ENCODE measurements at places on chromosomes 13 and 19.

GRCh38 chr19:7617172-7617571 lies 12.2 kb downstream of the XAB2 start:
- no peak for DNase-seq

DNA sequence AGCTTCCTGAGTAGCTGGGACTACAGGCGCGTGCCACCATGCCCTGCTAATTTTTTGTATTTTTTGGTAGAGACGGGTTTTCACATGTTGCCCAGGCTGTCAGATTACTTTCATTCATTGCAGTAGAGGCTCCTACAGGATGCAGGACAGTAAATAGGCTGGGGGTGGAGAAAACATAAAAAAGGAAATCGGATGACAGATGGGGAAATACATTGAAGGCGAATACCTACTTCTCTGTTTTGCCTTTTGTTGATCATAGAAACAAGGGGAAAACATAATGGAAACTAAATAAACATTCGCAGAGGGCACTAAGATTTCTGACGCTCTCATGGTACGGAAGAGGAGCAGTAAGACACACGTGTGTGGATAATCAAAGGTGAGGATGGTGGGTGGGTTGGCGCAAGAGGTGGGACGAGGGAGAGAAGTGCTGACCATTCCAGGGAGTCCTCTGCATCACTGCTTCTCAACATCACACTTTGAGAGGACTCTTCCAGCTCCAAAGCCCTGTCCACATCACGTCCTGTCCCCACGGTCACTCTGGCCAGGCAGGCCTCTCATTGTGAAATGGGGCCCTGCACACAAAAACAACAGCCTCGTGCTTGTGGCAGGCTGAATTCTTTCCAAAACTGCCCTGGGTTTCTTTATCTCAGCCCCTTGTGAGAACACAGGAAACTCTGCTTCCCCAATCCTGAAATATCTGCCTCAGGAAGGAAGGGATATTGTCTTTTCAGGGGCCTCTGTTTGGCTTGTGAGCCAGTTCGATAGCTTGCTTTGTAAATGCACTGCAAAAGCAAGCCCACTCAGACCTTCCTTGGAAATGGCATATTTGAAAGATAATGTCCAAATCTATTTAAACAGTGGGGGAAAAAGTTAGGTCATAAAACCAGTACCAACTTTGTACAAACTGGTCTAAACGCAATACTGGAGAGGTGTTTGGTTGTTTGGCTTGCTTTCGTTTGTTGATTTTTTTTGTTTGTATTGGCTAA lies 188.5 kb downstream of the FOXO1 start:
- DNase-seq: no peak

- no peak for DNase-seq
These were observed 4.4 kb downstream of the BCAT2 start for GRCh38 chr19:48806518-48806817.

DNA sequence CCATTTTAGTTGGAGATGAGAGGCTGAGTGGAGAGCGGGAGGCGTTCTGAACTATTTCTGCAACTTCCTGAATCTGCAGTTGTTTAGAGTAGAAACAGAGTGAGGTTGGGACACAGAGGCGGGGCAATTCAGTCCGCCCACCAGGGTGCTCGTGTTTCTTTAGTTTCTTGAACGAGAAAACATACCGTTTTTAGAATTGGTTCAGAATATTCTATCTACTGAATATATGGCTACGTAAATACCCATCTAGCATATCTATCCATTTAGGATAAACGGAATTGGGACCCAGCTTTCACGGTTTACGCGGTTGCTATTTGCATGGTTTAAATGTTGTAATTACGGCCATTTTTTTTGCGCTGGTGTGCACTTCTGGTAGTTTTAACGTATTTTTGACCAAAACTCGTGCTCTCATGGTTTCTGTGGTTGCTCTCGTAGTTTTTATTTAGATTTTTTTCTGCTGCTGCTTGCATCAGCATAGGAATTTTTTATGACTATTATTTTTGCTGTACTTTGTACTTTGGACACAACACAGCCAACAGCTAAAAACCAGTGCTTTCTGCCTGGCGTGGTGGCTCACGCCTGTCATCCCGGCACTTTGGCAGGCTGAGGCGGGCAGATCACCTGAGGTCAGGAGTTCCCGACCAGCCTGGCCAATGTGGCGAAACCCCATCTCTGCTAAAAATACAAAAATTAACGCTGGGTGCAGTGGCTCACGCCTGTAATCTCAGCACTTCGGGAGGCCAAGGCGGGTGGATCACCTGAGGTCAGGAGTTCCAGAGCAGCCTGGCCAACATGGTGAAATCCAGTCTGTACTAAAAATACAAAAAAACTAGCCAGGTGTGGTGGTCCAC lies 32.7 kb downstream of the TIMM13 start:
- no peak for DNase-seq

DNA sequence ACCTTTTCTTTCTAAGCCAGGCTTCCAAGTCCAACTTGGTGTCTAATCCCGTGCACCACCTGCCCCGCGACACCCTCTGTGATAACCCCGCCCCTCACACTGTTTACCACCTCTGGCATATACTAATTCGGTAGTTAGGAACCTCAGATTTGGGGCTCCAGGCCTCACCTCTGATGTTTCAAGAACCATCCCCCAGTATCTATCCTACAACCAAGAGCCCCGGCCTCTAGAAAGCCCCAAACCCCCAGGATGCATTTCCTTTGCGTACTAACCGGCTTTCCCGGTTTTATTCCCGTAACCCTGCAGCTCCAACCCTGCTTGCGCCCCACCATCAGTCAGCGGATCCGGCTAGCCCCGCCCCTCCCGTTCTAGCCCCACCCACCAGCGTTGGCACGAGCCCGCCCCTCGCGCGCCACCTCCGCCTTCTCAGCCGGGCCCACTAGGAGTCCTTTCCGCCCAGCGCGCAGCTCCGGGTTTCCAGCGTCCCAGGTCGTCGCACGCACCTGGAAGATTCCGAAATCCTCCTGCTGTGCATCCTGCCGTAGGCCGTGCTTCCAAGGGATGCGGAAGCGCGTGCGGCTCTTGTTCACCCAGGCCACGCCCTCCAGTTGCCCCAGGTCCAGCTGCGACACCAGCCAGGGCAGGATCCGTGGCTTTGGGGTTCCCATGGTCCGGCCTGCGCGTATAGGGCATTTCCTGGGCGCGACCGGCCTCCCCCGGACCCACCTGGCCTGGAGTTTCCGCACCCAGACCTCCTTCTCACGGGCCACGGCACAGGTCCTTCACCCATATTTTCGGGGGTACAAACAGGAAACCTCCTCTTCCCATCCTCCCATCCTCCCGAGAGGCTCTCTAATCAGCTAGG lies 1.3 kb downstream of the IRF3 start:
- peak; percentile 95 for DNase-seq

DNA sequence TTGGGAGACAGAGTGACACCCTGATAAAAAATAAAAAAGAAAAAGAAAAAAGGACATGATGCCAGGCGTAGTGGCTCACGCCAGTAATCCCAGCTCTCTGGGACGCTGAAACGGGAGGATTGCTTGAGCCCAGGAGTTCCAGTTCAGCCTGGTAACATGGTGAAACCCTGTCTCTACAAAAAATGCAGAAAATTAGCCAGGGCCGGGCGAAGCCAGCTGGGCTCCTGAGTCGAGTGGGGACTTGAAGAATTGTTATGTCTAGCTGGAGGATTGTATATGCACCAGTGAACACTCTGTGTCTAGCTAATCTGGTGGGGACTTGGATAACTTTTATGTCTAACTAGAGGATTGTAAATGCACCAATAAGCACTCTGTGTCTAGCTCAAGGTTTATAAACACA lies 32.3 kb downstream of the TMPRSS9 start:
- DNase-seq: no peak

DNA sequence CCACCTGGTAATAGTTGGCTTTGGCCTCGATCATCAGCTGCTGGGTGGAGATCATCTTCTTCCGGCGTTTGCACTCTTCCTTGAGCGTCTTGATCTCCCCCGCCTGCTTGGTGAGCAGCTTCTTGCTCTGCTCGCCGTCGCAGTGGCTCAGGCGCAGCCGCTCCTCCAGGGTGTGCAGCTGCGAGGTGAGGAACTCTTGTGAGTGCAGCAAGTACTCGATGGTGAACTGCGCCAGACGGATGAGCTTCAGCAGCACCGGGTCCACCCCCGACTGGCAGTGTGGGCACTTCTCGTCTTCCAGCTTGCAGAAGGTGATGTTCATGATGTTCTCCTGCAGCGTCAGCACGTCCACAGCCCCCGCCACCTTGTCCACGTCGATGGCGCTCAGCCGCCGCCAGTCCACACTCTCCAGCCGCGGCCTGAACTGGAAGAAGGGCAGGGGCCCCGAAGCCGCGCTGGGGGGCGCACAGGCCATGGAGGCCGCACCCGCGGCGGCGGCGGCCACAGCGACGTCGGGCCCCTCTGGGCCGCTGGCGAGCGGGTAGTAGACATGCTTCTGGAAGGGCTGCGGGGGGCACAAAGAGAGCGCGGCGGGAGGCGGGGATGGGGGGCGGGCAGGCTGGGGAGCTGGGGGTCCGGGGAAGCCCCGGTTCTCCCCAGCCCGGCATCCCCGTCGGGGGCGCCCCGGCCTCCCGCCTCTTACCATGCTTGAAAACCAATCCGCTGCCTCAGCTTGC lies 3.0 kb downstream of the DZIP1 start:
- no peak for DNase-seq

GRCh38 chr13:28494778-28495537 lies at the start of gene FLT1:
TSS of gene FLT1 (minus strand) at chr13:28495128. CDS start at chr13:28494843, 285 bp downstream.
- DNase-seq: no peak

- no peak for DNase-seq
These were observed 239.0 kb downstream of the GGACT start for GRCh38 chr13:100349594-100349993.

DNA sequence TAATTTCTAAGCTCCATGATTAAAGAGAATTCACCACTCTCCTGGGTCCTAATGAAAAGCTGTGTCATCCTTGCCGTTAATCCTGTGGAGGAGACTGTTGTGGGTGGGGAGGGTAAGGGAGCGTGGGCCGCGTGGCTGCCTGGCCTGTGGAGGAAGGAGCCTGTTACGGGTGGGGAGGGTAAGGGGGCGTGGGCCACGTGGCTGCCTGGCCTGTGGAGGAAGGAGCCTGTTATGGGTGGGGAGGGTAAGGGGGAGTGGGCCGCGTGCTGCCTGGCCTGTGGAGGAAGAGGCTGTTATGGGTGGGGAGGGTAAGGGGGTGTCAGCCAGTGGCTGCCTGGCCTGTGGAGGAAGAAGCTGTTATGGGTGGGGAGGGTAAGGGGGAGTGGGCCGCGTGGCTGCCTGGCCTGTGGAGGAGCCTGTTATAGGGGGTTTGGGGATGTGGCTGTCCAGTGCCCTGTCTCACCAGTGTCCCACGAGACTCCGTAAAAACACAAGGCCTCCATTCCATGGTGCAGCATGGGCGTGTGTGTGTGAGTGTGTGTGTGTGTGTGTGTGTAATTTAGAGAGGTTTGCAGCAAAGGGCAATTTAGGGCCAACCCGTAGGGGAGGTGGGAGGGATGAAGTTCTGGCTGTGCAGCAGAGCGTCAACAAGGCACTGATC lies 15.6 kb upstream of the DCUN1D2 start:
- DNase-seq: no peak

DNA sequence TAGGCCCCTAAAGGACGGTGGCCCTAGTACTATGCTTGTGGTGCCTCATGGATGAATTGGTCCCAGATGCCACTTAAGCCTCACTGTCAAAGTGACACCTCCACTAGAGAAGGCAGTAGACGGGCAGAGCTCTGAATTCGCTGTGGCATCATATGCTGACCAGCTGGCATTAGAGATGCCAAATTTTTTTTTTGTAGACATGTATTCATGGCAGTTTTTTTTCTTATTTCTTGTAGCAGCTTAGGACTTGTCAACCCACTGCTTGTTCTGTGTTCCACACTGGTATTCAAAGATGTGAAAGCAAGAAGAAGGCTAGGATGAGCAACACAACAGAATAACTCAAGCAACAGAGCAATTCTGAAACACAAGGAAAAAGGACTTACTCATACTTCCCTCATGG lies 212.5 kb downstream of the DLEU7 start:
- no peak for DNase-seq

- DNase-seq: no peak
These were observed 43.6 kb upstream of the MTIF3 start for GRCh38 chr13:27493981-27494380.

- no peak for DNase-seq
These were observed 463 bp upstream of the POMP start for GRCh38 chr13:28658539-28658795.

DNA sequence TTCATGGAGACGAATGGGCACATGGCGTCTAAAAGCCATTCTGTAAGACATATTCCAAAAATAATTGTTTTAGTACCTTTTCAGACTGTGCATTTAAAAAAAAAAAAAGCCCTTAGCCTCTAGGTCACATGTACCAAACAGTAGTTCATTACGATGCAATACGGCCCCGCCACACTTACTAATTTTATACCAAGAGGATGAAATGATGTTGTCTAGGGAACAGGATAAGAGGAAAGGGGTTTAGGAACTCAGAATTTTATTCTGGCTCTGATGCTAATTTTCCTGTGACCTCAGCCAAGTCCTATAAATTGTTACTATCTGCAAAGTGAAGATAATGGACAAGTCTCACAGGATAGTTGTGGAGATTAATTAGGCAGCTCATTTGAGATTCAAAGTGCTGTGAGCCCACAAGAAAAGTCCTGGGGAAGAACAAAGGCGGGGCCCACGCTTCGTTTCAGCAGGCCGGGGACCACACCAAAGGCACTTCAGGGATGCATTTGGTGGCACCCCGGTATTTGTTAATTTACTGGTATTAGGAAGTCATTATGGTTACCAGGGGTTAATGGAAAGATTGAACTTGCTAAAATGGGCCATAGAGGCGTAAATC lies 511.1 kb downstream of the IRS2 start:
- DNase-seq: no peak

DNA sequence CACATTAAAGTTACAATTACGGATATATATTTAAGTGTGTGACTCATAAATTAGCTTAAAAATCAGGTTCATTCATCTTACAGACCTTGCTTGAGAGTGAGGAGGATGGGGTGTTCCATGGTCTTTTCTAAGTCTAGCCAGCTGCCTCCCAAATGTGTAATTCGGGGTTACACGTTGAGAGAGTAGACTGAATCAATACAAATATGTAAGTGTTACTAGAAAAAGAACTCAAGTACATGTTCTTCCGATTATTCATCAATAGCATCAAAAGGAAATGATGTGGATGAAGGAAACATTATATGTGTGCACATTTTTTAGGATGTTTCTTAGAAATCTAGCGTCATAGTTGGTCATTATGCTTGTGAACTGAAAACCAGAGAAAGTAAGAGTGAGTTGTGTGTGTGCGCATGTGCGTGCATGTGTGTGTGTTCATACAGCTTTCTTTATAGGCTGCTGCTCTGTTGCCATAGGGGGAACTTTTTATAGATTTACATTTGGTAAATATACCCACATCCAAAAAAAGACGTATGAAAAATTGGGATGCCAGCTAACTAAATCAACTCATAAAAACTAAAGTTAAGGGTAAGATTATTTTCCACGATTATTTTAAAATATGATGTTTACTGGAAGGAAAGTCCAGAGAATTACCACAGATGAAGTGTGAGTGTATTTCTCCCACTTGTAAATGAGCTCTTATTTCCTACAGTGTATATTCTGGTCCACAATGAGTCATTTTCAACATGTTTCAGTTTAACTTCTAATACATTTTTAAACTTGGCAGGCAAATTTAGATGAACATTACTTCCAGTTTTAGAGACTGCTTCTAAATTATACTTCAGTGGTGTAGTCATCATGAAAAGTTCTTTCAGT lies 82.4 kb downstream of the PIBF1 start:
- DNase-seq: no peak

Measured in activated T-cell treated with anti-CD3 and anti-CD28 coated beads for 1 hour (primary cell).